ENCODE measurements at places on chromosomes 7 and 10.
A peak's percentile ranks its signal among the peaks of the same experiment; 100 is the strongest.

- peak; percentile 20 for DNase-seq
Measured at GRCh38 chr10:129971381-129972144, 7.5 kb upstream of the EBF3 start.

GRCh38 chr7:1544896-1545416 lies 11.0 kb downstream of the TMEM184A start:
- DNase-seq, result no peak

DNA sequence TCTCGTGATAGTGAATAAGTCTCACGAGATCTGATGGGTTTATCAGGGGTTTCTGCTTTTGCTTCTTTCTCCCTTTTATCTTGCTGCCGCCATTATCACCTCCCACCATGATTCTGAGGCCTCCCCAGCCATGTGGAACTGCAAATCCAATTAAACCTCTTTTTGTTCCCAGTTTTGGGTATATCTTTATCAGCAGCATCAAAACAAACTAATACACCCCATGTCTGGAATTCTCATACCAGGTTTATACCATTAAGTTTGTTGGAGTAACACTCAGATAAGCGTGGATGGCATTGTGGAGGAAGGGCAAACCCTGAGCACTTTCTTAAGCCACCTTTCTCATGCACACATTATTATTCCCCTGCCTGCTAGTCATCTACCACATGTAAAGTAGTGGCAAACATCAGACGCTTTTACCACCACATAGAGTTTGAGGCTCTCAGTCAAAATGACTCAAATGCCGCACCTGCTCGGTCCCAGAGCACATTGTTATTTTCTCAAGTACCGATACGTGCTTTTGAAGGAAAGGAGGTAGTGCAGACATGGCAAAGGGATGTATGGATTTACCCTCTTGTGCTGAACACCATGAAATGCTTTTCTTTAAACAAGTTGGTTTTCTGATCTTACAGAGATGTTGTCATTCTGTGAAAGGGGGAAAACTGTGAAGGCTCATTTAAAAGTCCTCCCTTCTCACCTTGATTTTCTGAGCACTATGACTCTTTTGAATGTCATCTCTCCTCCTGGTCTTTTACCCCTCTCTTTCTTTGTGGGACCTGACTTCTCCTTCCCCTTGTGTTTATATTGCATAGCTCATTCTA lies 429.7 kb downstream of the EXOC4 start:
- no peak for DNase-seq

DNA sequence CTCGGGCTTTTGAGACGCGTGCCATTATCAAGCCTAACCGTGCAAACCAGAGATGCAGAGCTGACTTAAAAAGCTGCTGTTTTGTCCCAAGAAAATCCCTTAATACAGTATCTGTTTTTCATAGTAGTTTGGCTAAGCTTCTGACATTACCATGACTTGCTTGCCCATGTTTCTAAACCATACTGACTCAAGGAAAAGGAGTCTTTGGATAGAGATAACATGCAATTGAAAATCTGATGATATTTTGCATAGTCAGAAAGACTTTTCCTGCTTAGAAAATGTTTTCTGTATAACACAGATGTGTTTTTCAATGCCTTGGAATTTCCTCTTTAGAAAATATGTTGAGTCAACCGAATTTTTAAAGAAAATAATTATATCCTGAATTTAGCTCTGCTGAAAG lies 21.5 kb upstream of the AKR1E2 start:
- DNase-seq, result no peak

DNA sequence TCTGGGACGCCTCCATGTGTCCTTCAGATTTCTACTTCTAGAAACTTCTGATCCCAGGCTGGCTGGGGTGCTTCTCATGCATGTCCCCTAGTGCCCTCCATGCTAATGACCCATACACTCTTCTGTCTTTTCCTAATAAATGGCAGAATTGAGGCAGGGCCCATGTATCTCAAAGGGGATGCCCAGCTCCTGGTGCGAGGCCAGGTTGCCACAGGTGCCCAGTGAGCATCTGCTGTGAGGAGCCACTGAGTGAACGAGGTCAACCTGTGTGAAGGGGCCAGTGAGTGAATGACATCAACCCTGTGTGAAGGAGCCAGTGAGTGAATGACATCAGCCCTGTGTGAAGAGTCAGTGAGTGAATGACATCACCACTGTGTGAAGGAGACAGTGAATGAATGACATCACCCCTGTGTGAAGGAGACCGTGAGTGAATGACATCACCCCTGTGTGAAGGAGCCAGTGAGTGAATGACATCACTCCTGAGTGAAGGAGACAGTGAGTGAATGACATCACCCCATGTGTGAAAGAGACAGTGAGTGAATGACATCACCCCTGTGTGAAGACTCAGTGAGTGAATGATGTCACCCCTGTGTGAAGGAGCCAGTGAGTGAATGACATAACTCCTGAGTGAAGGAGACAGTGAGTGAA lies 478.9 kb downstream of the PTPRN2 start:
- DNase-seq, result no peak

DNA sequence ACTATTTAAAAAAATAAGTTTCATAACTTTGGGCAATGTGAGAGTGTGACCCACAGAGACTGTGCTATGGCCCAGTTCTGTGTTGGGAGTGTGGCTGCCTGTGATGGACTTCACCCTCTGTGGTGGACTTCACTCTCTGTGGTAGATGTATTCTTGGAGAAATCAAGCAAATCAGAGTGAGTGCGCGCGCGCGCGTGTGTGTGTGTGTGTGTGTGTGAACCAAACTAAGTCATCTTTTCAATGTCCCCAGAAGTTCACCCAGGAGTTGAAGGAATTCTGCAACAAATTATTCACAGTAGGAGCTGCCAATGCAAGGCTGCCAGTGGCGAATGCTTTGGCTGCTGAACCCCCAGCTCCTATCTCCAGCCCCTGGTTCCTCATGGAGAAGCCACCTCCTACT lies 184.5 kb downstream of the ADAM12 start:
- DNase-seq, result no peak

GRCh38 chr10:126953886-126954285 lies 48.7 kb downstream of the DOCK1 start:
- DNase-seq, result no peak

DNA sequence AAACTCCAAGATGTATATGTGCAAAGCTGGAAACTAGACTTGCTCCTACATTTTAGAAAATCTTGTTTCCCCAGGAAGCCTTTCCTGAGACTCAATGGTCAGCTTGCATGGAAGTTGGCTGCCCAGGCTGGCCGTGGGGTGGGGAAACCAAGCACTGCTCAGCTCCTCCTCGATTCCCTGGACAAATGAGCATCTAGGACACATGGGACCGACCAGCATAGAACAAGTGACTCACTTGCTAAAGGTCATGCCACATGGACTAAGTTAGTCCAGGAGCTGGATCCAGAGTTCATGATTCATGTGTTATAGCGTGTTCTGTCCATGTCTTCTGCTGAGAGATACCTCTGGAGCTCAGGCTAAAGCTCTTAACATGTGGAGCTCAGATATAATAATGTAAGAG lies 6.2 kb downstream of the FAM180A start:
- DNase-seq, result no peak

GRCh38 chr10:60797200-60797599 lies 18.9 kb downstream of the CDK1 start:
- no peak for DNase-seq

DNA sequence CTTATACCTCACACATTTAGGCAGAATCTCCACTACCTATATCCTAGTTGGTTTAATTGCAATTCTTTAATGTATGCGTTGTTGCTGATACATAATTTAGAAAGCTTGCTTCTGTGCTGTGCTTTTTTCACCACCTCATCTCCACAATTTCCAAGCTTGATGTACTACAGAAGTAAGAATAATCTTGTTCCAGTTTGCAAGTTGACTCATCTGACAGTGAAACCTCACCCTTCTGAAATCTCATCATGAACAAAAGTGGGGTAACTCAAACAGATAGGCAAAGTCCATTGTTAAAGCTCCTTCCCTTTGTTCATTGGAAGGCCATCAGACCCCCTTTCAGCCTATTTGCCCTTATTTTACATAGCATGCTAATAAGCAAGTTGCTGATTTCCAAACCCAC lies 13.6 kb downstream of the EIF4EBP2 start:
- DNase-seq, result no peak

- DNase-seq, result peak; percentile 82
Measured at GRCh38 chr7:13908667-13909397, 80.6 kb downstream of the ETV1 start.

DNA sequence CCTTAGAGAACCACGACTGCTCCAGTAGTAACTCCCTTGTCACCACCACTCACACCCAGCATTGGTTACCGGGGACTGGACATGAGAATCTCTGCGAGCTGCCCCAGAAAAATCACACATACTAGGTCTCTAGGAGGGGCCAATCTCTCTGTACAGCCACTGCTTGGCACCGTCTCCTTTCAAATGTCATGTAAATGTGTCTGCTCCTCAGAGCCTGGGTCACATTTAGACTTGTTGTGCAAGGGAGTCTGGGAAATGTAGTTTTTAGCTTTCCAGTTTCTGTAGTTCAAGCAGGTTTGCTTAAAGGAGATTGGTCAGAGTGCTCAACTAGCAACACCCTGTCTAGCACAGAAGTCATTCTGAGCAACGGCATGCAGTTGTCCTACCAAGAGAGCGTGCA lies 60.0 kb downstream of the CHN2 start:
- no peak for DNase-seq

- DNase-seq, result no peak
Measured at GRCh38 chr7:77887567-77887966, 89.0 kb downstream of the PHTF2 start.

GRCh38 chr7:108659261-108659660 lies 89.6 kb downstream of the DNAJB9 start:
- no peak for DNase-seq

DNA sequence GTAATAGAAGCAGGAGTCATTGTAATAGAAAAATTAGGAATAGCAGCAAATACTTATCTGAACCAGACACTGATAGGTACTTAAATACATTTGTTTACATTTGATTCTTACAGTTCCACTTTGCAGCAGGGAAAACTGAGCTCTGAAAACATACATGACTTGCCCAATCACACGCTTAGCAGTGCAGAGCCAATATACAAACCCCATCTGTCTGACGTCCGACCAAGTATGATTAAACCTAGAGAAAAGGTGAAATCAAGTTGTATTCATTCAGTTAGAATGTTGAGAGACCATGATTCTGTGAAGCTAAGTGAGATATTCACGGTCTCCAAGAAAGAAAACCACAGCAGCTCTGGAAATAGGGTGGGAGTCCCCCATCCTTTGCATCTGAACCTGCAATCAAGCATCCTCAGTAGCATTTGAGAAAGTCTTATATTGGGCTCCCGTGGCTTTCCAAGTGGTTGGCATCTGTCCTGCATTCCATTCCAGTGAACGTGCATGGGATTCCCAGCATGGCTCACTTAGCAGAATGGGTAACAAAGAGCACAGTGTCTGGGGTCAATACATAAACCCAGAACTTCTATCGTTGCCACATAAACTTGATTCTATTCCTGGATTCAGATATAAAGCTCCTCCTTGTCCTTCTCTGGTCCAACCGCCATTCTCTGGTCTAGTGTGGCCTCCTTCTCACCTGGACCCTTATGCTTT lies 148.7 kb upstream of the RSU1 start:
- DNase-seq, result no peak

- no peak for DNase-seq
Measured at GRCh38 chr10:91350651-91351081, 59.5 kb upstream of the HECTD2 start.

DNA sequence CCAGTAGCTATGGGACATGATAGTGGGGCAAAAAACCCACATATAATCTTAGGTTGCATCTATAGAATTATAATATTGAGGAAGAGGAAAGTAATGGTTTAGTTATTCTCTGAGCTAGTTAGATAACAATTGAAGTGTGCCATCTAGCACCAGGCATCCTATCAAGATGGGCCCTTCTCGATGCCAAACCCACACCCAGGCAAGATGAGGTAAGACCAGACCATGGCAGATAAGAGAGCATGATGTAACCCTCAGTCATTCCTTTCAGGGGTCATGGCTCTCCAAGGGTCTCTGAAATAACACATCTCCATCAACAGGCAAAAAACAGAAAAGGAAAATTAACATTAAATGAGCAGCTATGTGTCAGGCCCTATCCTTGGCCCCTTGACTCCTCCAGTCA lies 128.7 kb downstream of the SH3PXD2A start:
- no peak for DNase-seq

DNA sequence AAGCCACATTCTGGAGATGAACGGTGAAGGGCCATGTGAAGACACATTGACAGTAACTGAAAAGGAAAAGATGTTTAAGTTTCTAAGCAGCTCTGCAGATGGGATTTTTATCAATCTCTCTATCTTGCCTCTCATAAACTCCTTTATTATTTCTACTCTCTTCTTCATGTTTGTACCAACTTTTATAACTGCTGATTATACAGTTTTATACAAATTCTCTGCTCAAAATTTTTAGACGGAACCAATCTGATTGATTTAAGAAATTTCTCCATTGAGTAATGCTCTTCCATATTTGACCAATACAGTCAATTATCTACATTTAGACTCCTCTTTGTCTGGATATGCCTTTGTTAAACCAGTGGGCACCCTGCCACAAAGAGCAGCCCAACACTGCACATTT lies 31.7 kb downstream of the TFPI2 start:
- DNase-seq, result no peak

GRCh38 chr7:124113045-124113444 lies 80.2 kb upstream of the TMEM229A start:
- no peak for DNase-seq

- no peak for DNase-seq
Measured at GRCh38 chr7:89265631-89266030, 470.1 kb upstream of the TEX47 start.

All from NCI-H146 (cell line).